HFFc6 (cell line): ENCODE measurements at places on chromosomes 6 and 20. TPM values are rescaled to one million over a fixed set of nuclear protein-coding genes. Genes with fewer than 3 reads are reported as not detected.

SNAP91 gene
- total RNA-seq, result not detected in 2 replicates

DNA sequence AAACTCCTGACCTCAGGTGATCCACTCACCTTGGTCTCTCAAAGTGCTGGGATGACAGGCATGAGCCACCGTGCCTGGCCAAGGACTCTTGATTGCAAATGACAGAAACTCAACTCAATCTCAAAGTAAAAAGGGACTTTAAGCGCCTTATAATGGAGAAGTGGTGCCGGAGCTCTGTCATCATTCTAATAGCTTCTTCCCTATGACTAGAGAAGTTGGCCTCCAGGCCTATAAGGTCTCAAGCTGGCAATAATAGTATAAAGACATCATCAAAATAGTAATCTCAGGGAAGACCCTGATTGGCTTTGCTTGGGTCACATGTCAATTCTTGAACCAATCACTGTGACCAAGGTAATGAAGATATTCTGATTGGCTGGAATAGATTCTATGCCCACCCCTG, 8.5 kb upstream of the KIAA1755 start:
- peaks cover 16% of the 10 kb centered on the region for H3K36me3 ChIP-seq
- no peak for DNase-seq
- H3K4me1 ChIP-seq, result peaks cover 50% of the 10 kb centered on the region
- H3K27ac ChIP-seq, result no peak overlapping the region
- H3K27me3 ChIP-seq, result no peaks in the 10 kb centered on the region; the same call in 1 of the 2 replicates

DNA sequence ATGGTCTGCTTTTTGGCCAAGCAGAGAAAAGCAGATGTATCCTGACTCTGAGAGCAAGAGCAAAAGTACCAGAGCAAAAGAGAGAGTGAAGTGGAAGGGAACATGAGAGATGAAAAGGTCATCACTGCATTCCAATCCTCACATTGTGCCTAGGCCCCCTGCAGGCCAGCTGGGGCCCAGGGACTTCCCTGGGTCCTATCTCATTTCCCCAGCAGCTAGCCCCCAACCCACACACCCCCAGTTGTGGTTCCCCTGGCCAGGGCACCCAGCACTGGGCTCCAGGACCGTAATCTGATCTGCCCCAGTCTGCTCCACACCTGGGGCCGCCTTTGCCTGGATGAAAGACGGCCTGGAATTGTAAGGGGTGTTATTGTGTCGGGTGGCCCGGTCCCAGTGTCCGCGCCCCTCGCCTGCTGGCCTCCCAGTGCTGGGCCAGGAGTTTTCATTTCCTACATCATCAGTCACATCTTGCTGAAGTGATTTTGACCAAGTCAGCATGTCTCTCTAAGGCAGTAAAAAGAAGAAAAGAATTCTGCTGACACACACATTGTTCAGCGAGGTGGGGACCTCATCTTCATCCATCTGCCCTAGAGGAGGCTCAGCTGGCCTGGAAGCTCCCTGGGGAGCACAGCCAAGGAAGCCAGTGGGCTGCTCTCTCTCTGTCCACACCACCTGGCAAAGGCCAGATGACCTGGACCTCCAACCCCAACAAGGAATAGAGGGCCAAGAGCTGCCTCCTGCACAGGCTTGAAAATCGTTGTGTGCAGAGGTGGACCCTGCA, 4.0 kb upstream of the BMP7 start:
- DNase-seq, result no peak
- no peak overlapping the region for H3K4me3 ChIP-seq
- peaks cover 45% of the 10 kb centered on the region for H3K27me3 ChIP-seq
- no peak overlapping the region for H3K27ac ChIP-seq
- H3K36me3 ChIP-seq, result no peaks in the 10 kb centered on the region

DNA sequence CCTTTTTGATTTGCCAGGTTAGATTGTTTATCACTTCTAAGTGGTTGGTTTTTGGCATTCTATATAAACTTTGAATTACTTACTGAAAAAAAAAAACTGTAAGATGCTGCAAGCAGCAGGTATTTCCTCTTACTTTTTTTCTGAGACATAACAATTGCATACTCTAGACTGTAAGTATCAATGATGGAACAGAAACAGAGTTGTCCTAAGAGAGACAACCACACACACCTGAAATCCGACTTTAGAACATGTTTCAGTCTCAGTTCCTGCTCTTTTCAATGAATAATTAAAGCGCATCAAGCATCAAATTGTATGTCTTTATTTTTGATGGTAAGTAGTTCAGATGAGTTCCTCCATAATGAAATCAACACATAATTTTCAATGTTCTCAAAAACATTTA, 105.3 kb upstream of the KHDRBS2 start:
- H3K4me3 ChIP-seq, result no peak overlapping the region
- no peaks in the 10 kb centered on the region for H3K4me1 ChIP-seq
- no peaks in the 10 kb centered on the region for H3K27me3 ChIP-seq
- no peaks in the 10 kb centered on the region for H3K36me3 ChIP-seq
- H3K27ac ChIP-seq, result no peak overlapping the region

DEFB125 gene
- not detected in 2 replicates for total RNA-seq

DNA sequence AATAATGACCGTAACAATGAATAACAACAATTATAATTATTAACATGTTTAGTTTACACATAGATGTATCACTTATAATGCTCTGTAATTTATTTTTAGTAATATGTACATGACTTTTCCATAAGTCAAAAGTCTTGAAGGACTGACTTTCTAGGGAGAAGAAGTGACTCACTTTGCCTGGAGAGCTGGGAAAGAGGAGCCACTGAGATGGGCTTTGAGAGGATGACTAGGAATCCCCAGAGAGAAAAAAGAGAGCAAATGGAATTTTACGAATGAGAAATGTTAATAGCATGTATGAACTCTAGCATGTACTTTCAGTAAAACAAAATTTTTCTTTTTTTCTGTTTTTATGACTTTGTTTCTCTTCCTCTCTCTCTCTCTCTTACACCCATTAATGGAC, 67.8 kb upstream of the RALY start:
- H3K4me1 ChIP-seq, result peaks cover 11% of the 10 kb centered on the region
- peaks cover 23% of the 10 kb centered on the region for H3K27me3 ChIP-seq
- H3K4me3 ChIP-seq, result no peak overlapping the region
- H3K36me3 ChIP-seq, result no peaks in the 10 kb centered on the region
- no peak for DNase-seq
